Omental fat pad (tissue), 4 donors: ENCODE measurements at places on chromosomes 16 and 17. TPM values are rescaled to one million over a fixed set of nuclear protein-coding genes. Genes with fewer than 3 reads are reported as not detected.

- DNase-seq = no peak
Measured at GRCh38 chr16:6861135-6861814, 471.4 kb upstream of the RBFOX1 start.

The KCNJ18 gene
- total RNA-seq = not detected

DNA sequence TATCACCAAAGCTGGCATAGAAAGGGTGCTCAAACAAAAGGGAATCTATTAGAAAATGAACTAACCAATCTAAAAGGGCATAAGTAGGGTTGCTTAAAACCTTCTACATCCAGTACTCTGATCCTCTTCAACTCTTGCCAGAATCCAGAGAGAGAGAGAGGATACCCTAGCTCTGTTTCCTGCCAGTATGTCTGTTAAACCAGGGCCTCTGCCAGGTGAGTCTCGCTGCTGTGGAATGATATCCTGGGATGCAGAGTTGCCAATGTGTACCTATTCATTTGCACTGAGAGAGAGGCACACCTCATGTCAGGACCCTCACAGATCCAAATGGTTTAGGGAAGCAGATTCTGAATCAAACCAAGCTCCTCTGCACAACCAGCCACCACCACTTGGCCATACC lies 79.8 kb upstream of the DYNLRB2 start:
- DNase-seq = no peak

- no peak for DNase-seq
Measured at GRCh38 chr16:89146211-89147005, 25.1 kb upstream of the CDH15 start.

DNA sequence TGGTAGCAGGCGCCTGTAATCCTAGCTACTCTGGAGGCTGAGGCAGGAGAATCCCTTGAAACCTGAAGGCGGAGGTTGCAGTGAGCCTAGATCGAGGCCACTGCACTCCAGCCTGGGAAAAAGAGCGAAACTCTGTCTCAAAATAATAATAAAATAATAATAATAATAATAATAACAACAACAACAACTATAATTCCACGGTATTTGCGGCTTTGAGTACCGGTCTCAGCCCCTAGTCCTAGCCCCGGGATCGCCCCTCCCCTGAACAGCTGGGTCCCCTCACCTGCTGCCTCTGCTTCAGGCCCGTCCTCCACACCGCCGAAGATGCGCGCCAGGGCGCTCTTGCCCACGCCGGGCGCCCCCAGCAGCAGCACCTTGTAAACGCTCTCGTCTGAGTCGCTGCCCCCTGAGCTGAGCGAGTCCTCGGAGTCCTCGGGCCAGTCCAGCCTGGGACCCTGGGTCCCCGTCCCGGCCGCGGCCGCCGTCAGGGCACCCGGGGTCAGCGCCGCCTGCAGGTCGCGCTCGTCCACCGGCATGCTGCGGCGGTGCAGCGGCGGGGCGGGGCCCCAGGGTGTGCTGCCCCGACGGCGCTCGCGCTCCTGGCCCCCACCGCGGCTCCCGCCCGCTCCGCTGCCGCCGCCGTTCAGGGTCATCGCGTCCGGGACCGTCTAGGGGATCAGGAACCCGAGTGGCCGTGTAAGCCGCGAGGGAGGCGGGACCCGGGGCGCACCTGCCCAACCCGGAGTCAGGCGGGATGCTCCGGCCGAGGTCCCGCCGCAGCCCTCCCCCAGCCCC lies 611 bp downstream of the RRAD start:
- DNase-seq = no peak

The PYCARD gene
- 42.8 TPM for total RNA-seq

DNA sequence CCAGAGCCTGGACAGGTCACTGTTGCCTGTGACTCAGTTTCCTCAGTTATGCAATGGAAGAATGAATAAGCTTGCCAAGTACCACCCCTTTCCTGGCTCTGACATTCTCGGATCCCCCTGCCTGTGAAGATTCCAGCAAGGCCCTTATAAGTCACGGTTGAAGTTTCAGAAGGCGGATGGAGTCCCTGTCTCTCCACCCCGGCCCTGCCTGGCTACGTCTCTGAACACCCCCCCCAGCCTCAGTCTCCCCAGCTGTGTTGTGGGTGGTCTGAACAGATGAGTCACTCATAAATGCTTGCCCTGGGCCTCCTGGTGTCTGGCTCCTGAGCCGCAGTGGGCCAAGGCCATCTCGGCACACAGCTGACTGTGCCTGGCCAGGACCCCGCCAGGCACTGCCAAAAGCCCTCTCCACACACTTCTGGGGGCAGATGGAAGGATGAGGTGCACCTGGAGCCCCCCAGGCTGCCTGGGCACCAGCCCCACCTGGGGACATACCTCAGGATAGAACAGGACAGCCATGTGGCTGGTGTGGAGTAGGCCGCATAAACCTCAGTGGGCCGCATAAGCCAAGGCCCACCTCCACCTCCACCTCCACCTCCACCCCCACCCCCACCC lies 15.4 kb downstream of the VASN start:
- no peak for DNase-seq

GRCh38 chr17:13986855-13987254 lies 82.4 kb upstream of the COX10 start:
- DNase-seq = no peak

- DNase-seq = no peak
Measured at GRCh38 chr16:64092271-64092670, 1029.6 kb downstream of the CDH11 start.

DNA sequence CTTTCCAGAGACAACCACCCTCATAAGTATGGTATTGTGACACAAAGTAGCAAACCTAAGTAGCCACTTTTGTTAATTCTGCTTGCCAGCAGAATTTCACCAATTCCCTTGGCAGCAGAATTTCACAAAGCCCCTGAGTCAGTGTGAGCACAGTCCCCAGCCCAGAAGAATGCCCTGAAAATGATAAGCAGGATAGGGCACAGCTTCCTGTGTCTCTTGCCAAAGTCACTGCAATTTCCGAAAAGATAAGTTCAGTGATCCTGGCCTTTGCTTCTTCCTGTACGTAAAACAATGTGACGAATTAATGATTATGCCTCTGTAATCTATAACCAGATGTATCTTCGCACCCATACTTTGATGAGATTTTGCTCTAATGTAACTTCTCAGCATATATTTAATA lies 16.0 kb upstream of the WIPF2 start:
- DNase-seq = no peak

GRCh38 chr16:54503011-54503855 lies 216.6 kb upstream of the IRX3 start:
- no peak for DNase-seq

- no peak for DNase-seq
Measured at GRCh38 chr16:1003391-1004347, 22.1 kb downstream of the SOX8 start.

DNA sequence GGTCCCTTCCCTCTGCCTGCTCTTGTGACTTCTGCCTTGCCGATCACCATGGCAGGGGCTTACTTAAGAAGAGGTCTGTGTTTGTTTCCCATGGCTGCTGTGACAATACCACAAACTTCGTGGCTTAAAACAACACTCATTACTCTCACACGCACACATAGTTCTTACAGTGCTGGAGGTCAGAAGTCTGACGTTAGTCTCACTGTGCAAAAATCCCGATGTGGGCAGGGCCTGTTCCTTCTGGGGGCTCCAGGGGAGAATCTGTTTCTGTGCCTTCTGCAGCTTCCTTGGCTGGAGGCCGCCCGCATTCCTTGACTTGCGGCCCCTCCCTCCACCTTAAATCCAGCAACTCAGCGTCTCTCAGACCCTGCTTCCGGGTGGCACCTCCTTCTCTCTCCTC lies 249.2 kb upstream of the GSE1 start:
- DNase-seq = no peak

DNA sequence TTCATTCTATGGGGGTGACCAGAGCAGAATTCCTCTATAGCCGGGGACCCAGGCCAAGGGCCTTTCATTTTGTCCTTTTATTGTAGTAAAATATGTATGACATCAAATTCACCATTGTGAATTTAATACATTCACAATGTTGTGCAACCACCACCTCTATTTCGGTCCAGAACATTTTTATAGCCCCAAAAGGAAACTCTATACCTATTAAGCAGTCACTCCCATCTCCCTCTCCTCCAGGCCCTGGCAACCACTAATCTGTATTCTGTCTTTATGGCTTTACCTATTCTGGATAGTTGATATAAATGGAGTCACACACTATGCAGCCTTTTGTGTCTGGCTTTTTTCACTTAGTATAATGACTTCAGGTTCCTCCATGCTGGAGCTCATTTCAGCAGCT lies 9.7 kb upstream of the TNS4 start:
- no peak for DNase-seq

DNA sequence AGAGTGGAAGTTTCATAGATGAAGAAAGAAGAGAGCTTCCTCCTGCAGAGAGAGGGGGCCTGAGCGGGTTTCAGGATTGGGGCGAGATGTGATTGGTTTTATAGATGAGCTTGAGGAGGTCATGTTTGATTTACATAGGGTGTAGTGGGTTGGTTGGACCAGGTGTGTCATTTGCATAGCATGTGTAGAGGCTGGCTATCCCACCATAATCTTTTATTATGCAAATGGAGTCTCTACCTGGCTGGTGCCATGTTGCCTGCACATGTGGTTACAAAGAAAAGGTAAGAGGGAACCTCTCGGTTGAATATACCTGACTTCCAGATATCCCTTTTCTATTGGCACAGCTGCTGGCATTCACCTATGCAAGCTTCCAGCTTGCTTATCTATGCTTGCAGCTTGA lies 228.1 kb downstream of the BCAS3 start:
- DNase-seq = no peak

The OR3A2 gene
- not detected for total RNA-seq

DNA sequence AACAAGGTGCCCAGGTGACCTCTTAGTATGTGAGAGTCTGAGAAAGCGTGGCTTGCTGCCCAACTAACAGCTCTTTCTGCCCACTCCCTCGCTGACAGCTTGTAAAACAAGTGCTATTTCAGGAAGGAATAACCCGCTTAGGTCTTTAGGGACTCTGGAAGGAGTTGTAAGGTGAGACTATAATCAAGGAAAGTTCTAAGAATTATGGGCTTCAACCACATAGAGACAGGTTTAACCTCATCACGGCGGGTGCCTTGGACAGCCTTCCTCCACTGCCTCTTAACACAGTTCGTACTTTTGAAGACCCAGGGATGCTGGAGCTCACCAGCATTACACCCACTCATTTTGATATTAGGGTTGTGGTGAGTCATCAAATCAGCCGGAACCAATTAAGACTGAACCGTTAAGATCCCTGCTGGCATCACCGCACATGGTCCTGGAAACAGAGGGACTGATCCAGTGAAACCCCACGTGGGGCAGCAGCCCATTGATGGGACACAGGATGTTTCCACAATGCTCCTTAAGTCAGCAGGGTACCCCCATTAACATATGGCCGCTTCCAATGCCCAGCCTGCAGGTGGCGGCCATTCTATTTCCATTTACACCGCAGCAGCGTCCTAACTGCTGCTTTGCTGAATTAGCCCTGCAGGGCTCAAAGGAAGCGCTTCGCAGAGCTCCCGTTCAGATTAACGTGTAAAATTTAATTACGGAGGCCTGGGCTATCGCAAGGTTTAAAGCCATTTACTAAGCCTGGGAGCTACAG lies 176.6 kb upstream of the SDK2 start:
- no peak for DNase-seq

The ZNF423 gene
- total RNA-seq = 22.9 TPM

DNA sequence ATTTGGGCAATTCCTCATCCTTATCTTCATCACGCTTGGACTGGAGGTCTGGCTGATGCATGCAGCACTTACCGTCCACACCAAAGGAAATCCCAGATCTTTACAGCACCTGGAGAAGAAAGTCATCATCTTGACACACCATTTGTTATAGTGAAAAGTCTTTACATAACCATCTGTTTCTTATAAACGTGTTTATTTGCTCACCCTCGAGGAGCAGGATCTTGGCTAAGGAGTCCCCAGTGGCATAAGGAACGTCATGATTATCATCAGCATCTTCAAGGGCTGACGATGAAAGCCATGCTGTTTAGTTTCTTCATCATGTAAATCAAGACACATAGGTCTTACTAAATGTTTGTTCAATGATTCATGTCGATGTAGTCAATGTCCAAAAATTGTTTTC lies 248.8 kb upstream of the ELAC2 start:
- DNase-seq = no peak

GRCh38 chr17:65659512-65659911 lies 98.1 kb upstream of the AXIN2 start:
- DNase-seq = no peak

DNA sequence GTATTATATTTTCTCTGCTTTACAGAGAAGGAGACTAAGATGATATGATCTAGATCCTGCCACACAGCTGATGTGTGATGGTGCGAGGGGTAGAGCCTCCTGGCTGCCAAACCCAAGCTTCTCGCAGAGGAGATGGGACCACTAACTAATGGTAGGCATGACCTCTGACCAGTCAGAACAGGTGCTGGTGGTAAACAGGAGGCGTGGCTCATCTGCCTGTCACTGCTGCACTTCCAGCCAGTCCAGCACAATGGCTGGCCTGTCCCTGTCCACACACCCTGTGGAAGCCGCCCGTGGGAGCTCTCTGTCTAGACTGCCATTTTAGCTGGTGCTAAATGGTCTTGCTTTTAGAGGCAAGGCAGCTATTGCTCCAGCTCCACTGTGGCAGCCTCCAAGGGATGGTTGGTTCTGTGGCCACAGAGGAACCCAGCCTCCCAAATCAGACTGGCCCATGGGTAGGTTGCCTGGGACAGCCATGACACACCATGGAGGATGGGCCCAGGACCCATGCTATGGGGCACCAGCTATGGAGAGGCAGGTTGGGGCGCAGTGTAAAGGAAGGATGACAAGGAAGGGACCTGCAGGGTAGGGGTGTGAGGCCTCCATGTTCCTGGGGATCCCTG lies 86.7 kb downstream of the KSR1 start:
- no peak for DNase-seq

The KRT28 gene
- total RNA-seq = not detected
